ENCODE measurements at places on chromosomes 2 and 18.

DNA sequence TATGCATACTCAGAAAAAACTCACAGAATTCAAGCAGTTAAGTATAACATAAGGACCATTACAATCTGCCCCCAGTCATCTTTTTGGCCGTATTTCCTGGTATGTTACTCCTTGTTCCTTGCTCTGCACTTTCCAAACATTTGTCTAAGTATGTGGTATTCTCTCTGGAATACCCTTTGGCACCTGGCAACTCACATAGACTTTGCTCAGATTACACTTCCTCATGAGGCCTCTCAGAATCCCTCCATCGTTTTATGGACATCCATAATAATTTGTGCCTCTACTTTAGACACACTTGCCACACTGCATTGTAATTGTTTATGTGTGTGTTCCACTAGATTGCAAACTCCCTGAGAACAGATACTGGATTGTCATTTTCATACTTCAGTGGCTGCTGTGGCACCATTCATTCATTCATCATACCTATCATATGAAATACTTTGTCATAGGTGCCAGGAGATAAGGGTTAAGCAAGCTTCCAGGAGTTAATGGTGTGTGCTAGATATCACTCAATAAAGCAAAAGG lies 84.0 kb downstream of the HIBCH start:
- DNase-seq: no peak

- DNase-seq: peak; percentile 65
Observed at GRCh38 chr2:9445089-9445488, 21.6 kb downstream of the CPSF3 start.

DNA sequence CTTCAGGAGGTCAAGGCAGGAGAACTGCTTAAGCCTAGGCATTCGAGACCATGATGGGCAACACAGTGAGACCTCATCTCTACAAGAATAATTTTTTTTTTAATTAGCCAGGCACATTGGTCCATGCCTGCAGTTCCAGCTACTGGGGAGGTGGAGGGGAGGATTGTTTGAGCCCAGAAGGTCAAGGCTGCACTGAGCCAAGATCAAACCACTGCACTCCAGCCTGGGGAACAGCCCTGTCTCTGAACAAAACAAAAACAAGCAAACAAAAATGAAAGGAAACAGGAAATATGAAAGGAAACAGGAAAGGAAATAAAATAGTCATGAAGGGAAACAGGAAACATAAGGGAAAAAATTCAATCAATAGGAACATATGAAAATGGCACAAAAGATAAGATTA lies 64.7 kb upstream of the TMEM247 start:
- no peak for DNase-seq

DNA sequence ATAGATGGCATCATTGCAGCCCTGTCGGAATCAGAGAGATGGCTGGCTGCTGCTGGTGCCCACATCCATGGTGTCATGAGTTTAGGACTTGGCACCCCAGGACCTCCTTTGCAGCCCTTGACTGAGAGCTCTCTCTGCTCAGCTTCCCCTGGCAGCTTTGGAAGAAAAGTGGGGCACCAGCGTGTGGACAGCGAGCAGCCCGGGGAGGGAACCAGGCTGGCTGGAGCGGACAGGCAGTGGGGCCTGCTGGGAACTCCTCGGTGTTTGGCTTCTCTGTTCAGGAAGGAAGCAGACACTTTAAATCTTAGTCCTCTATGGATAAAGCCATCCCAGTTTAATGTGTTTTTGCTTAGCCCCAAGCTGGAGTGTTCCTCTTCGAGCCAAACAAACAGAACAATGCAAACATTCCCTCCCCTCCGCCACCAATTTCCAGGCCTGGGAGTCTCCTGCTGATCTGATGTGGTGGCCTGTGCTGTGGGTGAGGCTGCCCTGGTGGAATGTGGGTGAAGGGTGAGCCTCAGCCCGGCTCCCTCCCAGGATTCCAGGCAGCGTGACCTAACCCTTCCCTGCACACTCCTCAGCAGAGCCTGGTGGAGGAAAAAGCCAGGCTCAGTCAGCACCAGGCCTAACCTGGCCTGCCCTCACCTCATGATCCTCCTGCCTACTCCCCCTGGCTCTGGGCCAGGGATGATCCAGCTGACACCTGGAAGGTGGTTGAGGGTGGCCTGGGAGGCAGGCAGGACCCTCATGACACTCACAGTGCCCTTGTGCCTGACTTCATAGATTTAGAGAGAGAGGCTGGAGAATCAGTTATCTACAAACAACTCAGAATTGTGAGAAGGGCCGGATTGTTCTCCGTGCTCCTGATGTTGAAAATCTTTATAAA lies 21.6 kb upstream of the ITGB6 start:
- DNase-seq: no peak

DNA sequence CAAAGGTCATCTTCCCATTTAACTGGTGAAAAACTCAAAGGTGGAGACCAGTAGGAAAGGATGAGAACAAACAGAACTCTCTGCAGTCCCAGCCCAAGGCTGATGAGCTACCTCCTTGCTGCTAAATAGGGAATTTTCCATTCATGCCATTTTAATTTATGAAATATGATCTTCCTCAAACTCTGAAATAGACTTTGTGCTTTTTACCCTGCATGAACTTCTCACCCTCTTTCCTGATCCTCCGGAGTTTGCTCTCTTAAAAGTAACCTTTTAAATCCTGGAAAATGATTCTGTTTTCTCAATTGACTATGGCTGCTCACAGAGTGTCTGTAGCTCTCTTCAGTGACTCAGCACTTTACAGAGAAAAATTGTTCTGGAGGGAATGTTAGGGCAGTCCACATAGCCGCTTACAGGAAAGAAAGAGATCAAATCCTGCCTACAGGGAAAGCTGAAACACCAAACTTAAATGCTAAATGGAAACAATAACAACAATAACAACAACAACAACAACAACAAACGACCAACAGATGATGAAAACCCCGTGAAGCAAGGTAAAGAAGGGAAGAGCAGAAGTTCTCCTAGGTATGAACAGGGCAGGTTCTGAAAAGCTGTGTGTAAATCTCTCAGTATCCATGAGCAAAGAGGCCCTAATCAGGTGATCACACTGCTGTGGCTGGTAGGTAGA lies 79.8 kb upstream of the SESTD1 start:
- DNase-seq: no peak

DNA sequence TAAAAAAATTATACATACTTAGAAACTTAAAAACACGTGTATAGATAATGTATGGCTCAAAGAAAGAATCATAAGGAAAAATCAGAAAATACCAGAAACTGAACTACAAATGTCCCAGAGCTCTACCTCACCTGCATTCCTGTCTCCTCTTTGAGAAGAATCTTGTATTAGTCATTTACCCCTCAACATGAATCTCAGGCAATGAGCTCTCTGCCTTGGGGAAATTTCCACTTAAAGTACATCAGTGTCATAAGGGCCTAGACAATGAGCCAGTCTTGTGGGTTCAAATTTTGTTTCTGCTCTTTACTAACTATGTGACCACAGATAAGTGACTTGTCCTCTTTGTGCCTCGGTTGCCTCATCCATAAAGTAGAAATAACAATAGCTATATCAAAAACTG lies 40.1 kb downstream of the SCG2 start:
- DNase-seq: no peak

GRCh38 chr2:207334624-207335371 lies 169.1 kb upstream of the KLF7 start:
- DNase-seq: peak; percentile 20

DNA sequence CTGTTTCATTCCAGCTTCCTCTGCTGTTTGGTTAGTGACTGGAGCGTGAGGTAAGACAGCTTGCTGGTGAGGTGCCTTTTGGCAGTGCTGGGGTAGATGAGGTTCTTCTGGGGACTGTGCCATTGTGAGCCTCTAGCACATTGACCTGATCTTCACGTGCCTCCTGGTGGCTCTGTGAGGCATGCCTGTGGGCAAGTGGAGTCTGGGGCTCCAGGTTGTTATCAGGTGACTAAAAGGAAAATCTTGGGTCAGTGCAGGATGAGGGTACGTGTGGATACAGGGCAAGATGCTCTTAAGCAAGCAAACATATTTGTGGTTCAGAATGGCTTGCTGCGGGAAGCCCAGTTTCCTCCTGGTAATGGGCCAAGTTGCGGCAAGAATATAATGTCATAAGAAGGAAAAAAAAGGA lies 75.4 kb downstream of the FHOD3 start:
- DNase-seq: no peak

- DNase-seq: no peak
Observed at GRCh38 chr2:173753441-173753840, 211.7 kb downstream of the SP3 start.

DNA sequence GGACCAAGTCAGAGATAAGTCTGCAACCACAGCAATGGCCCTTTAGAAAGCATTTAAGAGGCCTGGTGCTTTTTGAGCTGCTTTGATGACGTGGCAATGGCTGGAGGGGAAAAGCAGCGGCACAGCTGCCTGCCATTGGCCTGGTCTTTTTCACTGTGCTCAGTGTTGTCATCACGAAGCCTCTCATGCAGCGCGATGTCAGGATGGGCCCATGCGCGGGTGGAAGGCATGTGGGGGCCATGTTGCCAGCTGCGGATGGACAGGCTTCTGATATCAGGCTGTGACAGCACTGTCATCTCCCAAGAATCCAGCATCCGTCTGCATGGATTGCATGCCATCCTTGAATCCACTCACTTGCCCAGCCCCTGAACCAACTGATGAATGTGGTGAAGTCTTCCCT lies 204.5 kb downstream of the ACKR3 start:
- no peak for DNase-seq

DNA sequence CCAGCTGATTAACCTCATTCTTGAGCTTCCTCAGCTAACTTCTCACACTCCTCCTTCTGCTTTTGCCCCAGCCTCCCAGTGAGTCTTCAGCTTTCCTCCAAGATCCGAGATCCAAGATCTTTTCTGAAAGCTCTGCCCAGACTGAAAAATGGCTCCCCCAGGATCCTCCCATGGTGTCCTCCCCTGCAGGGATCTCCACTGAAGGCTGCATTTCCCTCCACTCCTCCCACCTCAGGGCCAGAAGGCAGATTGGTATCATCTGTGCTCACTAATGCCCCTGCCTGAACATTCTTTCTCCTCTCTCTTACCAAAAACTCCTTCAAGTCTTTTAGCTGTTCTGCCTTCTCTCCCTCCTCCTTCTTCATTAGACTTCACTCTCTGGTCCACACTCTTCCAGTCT lies 6.1 kb upstream of the FOXI3 start:
- DNase-seq: no peak

GRCh38 chr18:50721006-50721405 lies 98.8 kb downstream of the MRO start:
- DNase-seq: no peak

GRCh38 chr2:201118961-201119854 lies 3.2 kb downstream of the CFLAR start:
- DNase-seq: peak; percentile 61

GRCh38 chr2:64457524-64457923 lies 3.6 kb downstream of the LGALSL start:
- DNase-seq: no peak

DNA sequence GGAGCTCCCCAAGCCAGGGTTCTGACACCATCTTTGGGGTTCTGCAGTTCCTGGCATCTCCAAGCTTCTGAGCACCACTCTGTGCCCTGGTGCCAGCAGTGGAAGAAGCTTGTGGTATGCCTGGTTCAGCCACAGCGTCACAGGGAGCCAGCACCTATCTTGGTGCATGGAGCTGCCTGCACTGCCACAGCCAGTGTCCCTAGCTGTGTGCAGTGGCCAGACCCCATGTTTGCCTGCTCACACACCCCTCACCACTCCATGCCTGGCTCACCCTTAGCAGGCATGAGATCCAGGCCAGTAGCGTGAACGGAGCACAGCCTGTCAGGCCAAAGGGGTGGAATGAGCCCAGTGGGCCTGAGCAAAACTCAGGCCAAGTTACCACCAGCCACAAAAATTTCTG lies 290.2 kb upstream of the LRATD1 start:
- no peak for DNase-seq

DNA sequence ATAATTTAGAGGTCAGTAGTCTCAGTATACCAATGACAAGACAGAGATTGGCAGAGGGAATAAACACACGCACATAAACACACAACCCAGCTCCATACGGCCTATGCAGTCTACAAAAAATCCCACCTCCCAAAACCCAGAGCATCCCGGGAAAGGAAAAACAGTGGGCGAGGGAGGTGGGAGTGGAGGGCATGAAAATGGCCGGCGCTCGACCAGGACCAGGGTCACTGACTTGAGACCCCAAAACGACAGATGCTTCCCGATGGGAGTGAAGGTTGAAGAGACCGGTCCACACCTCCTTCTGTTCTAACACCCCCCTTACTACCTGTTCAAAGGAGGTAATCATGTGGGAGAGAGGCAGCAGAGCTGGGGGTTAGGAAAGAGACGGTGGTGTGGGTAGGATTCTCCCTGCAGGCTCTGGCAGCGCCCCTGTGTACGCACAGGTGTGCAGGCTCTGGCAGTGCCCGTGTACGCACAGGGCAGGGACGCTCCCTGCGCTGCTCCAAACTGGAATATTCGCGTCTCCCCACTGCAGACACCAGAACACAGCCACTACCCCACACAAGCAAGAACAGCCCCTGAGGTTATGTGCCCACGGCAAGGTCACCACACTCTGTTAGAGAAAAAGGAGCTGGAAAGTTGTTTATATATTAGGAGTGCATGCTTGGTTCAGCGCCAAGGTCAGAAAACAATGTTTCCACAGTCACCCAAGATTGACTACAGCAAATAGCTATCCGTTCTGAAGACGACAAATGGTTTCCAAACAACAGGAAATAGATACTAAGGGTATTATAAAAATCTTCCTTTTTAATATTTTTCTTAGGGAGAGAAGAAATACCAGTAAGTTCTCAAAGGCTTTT lies 67.9 kb downstream of the EIPR1 start:
- no peak for DNase-seq

DNA sequence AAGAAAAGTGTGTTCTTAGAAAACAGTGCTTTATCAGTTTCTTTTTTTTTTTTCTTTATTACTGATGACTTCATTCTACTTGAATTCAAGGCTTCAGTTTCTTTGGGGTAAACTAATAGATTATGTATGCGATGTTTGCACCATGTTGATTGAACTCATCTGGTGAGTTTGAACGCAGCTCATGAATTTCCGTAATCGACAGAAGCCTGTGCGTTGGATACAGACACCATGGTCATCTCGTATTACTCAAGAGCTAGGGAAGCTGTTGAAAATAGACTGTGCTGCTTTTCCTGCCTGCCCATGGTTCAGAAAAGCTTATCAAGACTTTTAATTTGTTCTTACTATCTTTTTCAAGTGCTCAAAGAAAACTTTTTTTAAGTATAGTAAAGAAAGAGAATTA lies 185.5 kb upstream of the NRP2 start:
- no peak for DNase-seq

DNA sequence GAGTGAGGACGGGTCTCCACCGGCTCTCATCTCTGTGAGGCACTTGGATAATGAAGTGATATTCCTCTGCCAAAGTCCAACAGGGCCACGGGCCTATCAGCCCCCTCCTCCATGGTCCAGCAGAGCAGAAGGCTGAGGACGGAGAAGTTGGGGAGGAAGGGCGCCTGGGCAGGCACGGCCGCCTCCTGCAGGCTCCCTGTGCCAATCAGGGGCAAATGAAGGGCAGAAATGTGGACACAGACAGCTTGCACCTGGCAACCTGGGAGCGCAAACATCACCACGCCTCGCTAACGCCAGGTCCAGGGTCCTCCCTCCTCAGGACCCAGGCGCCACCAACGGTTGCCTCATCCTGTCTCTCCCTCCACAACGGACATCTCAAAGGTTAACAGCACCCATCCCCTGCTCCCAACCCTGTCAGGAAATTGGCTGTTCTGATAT lies 24.3 kb downstream of the SMAD7 start:
- DNase-seq: no peak

GRCh38 chr2:130319536-130319935 lies 23.2 kb upstream of the IMP4 start:
- no peak for DNase-seq

GRCh38 chr2:189261431-189261841 lies 81.9 kb upstream of the COL5A2 start:
- no peak for DNase-seq

GRCh38 chr2:102283996-102284395 lies 27.4 kb upstream of the IL1RL1 start:
- DNase-seq: no peak

GRCh38 chr2:142056784-142057183 lies 74.0 kb downstream of the LRP1B start:
- DNase-seq: no peak

Data from CD4-positive, CD25-positive, alpha-beta regulatory T cell (primary cell).